Kasumi-1 (cell line): ENCODE measurements at places on chromosomes 4 and X.

DNA sequence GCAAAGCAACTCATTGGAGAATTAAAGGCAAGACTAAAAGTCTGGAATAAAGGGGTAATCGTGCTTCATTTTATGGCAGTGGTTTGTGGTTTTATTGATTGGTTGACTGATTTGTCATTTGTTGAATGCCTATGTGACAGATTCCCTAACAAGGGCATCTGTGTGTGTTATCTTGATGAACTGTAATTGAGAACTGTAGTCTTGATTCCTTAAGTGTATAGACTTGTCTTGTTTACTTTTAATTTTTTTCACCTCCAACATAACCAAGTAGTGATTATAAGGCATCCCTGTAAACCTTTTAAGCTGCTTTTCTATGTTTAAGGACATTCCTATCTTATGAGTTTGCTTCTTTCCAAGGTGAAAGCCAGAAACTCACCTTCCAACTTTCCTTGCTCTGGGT lies 216.0 kb upstream of the TAPT1 start:
- DNase-seq = no peak

DNA sequence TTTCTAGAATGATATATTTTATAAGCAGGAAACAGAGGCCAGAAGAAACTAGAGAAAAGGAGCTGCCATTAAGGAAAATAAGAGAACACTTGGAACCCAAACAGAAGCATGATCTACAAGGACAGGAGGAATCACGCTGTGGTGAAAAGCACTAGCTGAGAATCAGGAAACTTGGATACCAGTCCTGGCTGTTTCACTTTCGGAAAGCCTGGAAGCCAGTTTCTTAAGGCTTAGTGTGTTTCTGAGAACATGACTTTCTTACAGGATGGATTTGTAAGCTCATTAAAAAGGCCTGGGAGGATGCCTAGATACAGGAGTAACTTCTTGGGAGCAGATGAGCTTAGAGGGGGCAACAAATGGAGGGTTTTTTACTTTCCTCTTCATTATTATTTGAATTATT lies 36.9 kb downstream of the TLL1 start:
- DNase-seq = no peak

- DNase-seq = no peak
Observed at GRCh38 chrX:145549496-145549895, 268.1 kb upstream of the SLITRK2 start.

DNA sequence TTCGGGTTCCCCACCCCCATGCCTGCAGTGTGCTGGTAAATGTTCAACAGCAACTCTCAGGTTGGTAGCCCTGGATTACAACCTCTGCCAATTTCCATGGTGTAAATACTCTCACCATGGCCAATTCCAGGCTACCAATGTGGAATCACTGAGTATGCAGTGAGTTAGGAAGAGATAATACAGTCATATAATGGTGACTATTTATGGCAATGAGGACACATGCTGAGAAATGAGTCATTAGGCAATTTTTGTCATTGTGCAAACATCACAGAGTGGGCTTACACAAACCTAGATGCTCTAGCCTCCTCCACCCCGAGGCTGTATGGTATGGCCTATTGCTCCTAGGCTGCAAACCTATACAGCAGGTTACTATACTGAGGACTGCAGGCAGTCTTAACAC lies 4.6 kb upstream of the CLDN24 start:
- no peak for DNase-seq

GRCh38 chr4:16952896-16953630 lies 54.6 kb upstream of the LDB2 start:
- no peak for DNase-seq

DNA sequence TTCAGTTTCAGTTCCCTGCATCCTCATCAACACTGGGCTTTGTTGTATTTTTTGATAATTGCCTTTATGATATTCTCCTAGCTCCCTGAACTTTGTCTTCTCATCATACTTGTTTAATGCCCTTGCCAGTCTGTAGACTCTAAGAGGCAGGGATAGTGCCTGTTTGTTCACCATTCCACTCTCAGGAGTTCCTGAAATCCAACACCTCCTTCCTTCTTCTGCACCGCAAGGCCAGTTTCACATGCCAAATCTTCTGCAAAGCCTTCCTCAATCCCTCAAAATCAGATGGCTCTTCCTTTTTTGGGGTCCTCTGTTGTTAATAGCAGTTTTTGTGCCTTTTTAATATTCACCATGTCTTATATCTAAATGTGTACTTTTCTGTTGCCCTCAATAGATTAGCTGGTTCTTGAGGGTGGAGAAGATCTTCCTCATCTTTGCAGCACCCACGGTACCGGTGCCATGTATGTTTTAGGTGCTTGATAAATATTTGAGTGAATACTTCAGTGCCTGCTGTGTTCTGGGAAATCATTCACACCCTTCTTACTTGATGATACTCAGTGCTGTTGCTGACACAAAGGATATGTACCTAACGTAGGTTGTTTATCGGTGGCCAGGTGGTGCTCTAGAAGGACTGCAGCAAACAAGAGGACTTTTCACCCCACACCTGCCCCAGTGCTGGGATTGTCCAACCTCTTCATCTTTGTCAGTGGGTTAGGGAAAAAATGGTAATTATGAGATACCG lies 85.3 kb upstream of the LIMCH1 start:
- DNase-seq = no peak

DNA sequence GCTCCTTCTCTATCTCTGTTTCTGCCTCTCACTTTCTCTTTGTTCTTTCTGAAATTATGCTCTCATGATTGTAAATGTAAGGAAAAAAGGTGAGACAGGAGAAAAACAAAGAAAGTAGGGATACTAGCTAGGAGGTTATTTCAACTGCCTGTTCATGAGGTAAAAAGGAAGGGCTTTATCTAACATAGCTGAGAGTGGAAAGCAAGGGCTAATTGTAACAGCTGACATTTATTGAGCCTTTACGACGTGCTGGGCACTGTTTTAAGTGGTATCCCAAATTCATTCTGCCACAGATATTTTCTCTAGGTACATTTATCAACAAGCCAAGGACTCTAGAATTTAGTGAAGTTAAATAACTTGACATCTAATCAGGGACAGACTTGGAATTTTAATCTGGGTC lies 133.1 kb upstream of the GNPDA2 start:
- DNase-seq = no peak
